NCI-H1048 (cell line): ENCODE measurements at places on chromosomes 7 and 10.

GRCh38 chr7:112898432-112899290 lies 108.5 kb upstream of the TMEM168 start:
- no peak for DNase-seq

- no peak for DNase-seq
These were observed at the start of gene PPP1R17 for GRCh38 chr7:31687024-31687748. PPP1R17 (plus strand) TSS chr7:31687215; CDS start chr7:31692442, 5,227 bp downstream.

GRCh38 chr7:33632840-33633525 lies 272.4 kb upstream of the BMPER start:
- no peak for DNase-seq

- DNase-seq, result no peak
These were observed 97.0 kb upstream of the FAM20C start for GRCh38 chr7:95180-95862.

DNA sequence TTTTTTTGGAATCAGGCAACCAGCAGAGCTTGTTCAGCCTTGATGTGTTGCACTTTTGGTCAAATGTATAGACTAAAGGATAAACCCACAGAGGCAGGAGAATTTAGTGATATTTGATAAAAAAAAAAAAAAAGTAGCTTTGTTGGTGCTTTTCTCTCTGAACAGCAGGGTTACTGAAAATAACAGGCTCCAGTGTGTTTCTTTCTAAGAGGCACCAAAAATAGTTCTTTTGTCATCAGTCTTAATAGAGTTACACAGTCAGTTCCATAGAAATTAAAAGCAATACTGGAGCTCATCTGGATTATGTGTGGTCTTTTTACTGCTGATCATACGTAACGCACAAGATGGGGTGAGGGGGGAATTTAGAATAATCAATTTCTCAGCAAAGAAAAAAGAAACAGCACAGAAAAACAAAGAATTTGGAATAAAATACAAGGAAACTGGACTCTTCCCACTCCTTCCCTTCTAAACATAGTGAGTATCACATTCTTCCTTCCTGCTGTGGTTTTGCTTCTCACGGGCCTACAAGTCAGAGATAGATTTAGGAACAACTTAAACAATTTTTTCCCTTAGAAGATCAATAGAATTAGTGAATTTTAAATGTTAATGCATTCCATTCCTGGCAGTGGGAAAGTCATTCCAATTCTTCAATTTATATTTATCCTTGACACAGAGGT lies 178.8 kb upstream of the AKR1E2 start:
- DNase-seq, result no peak

DNA sequence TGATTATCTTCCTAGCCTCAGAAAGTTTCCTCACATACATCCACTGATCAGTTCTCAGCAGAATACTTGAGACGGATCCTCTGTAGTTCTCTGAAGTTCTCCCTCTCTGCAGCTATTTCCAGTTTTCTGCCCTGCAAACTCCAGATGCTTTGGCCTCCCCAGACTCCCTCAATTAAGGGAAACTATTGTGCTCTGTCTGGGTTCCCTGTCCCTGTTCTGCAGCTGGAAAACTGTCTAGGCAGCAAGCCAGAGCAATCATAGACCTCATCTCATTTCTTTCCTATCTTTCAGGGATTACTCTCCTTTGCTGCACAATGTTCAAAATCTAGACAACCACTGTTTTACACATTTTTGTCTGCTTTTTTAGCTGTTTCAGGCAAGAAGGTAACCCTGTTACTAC lies 9.2 kb downstream of the MICU1 start:
- DNase-seq, result no peak

- DNase-seq, result no peak
These were observed 9.1 kb downstream of the PRKG1 start for GRCh38 chr10:51083356-51083853.

- no peak for DNase-seq
These were observed 56.4 kb downstream of the CDHR3 start for GRCh38 chr7:106019470-106019820.

DNA sequence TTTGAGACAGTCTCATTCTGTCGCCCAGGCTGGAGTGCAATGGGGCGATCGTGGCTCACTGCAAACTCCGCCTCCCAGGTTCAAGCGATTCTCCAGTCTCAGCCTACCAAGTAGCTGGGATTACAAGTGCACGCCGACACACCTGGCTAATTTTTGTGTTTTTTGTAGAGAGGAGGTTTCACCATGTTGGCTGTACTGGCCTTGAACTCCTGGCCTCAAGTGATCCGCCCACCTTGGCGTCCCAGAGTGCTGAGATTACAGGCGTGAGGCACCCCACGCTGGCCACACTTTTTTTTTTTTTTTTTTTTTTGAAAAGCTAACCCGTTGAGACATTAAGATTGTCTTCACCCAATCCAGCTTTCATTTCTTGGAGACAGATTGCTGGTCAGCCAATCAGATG lies 2.1 kb downstream of the ZNF273 start:
- no peak for DNase-seq
